ENCODE measurements at places on chromosomes 1 and 21.

DNA sequence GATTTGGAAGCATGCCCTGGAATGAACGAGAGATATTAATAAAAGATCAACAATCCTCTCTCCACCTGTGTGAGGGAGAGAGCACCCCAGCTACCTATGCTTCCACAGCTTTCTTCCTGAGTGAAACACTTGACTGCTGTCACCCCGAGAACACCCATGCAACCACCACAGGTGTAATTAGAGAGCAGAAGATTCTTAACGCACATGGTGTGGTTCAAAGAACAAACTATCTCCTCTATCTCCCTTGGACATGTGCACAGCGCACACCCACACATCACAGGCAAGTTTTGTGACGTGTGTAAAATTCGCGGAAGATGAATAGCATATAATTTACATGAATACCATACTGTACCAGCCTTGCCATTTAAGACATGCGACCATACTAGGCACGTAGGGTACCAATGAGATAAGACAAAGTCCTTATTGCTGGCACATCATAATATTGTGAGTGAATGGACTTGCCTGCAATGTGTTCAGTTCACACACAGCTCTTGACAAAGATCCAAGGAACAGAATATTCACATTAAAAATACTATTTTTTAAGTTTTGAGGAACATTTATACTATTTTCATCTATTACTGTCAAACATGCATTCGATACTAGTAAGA lies 11.6 kb downstream of the ERRFI1 start:
- no peak for DNase-seq

- no peak for DNase-seq
Observed at GRCh38 chr21:32312976-32313375, 14.3 kb downstream of the MRAP start.

DNA sequence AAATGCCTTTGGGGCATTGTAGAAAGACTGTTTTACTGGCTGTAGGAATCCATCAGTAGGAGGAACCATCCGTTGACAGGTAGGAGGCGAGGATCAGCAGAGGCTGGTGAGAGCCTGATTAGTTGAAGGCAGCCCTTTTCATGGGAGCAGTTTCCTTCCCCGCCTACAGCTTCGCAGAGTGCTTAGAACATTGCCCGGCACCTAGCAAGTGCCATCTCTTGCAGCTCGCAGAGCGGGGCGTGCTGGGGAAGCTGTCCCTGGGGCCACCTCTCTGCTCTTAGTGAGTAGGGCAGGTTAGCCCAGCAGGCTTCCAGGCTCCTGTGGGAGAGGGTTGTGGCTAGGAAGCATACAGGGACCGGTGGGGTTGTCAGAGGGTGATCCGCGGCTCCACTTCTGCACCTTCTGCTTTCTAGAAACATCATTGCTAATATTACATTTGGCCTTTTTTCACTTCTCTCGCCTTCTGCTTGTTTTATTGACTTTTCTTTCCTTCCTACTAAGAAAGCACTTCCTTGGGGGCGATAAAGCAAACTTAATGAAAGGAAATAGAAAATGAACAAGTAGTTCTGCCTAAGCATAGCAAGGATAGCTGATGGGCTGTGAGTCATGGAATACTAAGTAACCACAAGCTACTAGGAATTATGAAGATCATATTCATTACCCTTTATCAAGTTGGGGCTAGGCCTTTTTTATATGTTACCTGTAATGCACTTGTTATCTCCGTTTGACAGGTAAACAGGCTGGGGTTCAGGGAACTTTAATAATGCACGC lies 176.7 kb downstream of the GALNT2 start:
- DNase-seq: no peak

DNA sequence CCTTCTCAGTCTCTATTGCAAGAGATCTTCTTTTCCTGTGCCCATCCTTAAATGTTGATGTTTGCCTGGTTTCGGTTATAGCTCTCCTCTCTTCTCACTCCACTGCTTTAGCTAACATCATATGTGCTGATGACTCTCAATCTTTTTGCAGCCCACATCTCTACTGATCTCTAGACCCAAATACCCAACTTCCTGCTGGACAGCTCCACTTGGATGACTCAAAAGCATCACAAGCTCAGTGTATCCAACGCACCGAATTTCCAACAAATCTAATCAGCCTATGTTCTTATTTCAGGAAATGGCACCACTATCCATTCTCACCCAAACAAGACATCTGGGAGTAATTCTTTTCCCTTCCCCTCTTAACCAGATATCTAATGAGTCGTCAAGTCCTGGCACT lies 79.1 kb upstream of the ARTN start:
- DNase-seq: no peak

- DNase-seq: no peak
Observed at GRCh38 chr1:62232871-62233278, 38.2 kb downstream of the L1TD1 start.

GRCh38 chr21:27035791-27036190 lies 68.9 kb upstream of the ADAMTS5 start:
- DNase-seq: no peak

GRCh38 chr1:24635195-24635843 lies 7.8 kb upstream of the SRRM1 start:
- DNase-seq: no peak

DNA sequence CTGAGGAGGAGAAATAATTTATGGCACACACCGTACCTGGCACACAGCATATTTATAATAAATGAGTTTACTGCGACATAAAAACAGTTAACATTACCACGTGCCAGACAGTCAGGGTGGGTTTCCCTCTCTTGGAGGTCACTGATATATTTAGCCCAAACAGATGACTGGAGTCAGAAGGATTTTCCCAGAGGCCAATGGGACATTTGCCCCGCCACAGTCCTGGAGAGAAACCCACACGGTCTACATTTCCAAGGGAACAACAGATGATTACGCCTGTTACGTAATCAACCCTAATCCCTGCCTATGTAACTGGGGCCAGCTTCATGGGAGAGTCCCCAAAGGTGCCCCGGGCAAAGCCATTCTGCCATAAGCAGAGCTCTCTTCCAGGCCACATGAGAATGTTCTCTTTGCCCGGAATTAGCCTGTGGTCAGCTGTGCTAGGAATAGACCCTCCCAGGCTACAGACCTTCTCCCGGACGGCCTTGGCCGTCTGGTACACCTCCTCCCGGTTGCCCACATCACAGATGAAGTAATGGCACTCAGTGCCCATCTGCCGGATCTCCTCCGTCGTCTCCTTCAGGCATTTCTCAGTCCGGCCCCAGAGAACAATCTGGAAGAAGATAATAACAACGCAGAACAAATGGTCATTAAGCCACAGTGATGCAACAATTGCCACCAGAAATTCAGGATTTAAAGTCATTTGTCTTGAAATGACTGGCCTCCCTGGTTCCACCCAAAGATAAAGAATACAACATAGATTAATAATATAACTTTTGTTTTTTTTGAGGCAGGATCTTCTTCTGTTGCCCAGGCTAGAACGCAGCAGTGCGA lies 37.7 kb downstream of the DHRS3 start:
- no peak for DNase-seq

- DNase-seq: no peak
Observed at GRCh38 chr1:156750191-156750672, 1.2 kb downstream of the HDGF start.

DNA sequence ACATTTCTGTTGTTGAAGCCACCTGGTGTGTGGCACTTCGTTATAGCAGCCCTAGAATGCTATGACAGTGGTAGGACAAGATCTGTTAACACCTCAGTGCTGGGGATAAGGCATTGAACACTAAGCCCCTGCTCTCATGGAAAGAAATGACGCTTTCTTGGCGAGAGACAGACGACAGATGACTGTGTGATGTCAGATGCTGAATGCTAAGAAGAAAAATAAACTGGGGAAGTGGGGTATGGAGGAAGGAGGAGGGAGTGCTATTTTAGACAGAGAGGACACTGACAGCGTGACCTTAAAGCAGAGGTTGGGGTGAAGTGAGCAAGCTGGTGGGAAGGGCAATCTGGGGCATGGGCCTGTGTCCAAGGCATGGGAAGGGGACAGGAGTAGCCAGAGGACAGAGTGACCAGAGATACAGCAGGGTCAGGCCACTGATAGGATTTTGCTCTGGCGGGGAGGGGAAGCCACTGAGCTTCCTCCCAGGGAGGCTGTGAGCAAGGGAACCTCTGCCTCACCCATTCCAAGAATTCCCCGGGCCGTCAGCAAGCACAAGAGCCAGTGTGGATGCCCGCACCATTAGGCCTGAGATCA lies 15.2 kb downstream of the DOP1B start:
- no peak for DNase-seq

DNA sequence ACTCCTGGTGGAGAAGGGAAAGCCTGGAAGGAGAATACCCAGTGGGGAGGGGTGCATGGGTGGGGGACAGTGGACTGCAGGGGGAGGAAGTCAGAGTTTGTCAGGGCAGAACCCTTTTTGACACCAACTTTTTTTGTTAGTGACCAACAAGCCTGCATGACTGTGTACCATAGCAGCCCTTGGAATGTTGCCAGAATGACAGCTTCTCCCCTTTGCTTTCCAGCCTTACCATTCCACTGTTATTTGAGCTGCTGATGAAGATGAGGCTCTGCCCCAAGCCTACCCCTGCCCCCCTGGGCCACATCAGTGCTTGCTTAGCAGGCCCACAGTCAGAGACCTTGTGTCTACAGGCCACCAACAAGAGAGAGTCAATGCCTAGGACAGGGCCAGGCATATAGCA lies 341.2 kb downstream of the HHAT start:
- DNase-seq: no peak

- DNase-seq: no peak
Observed at GRCh38 chr1:224731633-224732032, 115.5 kb downstream of the CNIH3 start.

DNA sequence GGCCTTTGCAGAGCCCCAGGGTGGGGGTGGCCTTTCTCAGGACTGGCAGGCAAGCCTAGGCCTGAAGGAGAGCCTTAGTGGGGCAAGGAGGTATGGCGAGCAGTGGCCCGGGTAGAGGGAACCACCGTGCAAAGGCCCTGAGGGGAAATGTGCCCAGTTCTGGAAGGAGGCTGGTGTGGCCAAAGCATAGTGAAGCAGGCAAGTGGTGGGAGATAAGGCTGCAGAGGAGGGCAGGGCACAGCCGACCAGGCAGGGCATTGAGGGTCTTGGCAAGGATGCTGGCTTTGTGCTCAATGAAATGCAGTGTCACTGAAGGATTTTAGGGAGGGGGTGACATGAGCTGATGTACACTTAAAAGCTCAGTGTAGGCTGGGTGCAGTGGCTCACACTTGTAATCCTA lies 22.8 kb downstream of the MROH7 start:
- DNase-seq: no peak

DNA sequence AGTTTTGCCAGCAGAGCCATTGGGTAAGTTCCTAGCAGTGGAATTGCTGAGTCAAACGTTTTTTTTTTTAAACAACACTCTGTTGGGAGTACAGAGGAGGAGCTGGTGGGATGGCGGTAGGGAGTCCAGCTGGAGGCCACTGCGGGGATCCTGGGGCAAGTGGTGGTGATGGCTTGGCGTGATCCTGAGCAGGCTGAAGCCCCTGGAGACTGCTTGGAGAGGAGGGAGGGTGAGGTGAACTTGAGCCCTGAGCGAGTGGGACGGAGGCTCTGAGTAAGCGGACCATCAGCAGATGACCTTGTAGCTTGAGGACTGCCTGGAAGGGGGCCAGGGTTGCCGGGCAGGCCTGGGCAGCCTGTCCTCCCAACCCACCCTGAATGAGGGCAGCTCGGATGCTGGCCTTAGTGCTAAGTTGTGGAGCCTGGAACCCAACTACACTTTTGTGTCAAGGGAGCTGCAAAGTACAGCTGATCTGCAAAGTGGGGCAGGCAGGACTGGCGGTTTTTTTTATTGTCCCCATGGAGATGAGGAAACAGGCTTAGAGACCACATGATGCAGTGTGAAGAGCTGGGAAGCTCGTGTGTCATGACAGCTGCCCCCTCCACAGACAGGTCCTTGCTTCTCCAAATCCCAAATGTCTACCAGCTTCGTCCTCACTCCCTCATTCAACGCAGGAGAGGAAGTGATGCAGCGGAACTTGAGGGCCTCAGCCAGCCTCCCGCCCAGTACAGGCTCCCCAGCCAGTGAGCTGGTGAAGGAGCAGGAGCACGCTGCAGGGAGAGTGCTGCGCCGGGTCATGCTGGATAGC lies 20.2 kb downstream of the MRPL37 start:
- DNase-seq: no peak

DNA sequence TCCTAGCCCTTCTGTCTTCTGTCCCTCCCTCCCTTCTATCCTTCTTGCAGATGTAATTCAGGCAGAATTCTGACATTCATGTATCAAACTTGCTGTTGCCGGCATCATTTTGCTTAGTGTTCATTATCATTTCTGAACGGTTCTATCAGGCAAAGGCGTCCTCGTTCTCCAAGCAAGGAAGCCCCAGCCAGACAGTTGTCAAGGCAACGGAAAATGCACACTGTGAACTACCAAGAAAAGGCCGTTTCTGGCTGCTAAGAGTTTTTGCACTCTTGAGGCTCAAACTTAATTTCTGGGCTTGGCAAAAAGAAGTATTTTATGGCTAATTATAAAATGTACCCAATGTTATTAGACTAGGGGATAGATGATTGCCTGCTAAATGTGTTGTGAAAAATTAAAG lies 164.7 kb upstream of the KCNJ15 start:
- no peak for DNase-seq

- DNase-seq: no peak
Observed at GRCh38 chr1:238562341-238562740, 671.6 kb upstream of the ZP4 start.

DNA sequence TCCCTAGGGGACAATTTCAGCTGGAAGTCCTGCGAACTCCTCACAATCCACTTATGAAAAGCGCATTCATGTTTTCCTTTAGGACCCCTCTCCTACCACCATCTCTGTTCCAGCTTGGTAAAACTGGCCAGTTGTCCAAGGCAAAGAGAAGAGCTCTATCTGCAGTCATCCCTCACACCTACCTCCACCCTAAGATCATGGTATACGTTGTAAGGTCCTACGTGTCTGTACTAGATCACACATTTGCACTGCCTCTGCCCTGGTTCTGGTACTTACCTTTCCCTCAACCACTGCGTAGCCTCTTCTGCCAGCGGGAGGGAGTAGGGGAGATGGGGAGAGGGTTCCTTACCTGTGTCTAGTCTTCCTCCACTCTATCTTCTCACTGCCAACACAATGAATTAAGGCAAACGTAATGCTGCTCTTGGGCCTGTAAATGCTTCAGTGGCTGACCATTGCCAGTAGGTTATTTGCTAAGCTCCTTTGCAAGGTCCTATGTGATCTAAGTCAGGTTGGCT lies 739 bp upstream of the NUP133 start:
- no peak for DNase-seq

- no peak for DNase-seq
Observed at GRCh38 chr1:8870616-8871538, 7.6 kb downstream of the ENO1 start.

- no peak for DNase-seq
Observed at GRCh38 chr1:239307886-239308285, 78.5 kb upstream of the CHRM3 start.

DNA sequence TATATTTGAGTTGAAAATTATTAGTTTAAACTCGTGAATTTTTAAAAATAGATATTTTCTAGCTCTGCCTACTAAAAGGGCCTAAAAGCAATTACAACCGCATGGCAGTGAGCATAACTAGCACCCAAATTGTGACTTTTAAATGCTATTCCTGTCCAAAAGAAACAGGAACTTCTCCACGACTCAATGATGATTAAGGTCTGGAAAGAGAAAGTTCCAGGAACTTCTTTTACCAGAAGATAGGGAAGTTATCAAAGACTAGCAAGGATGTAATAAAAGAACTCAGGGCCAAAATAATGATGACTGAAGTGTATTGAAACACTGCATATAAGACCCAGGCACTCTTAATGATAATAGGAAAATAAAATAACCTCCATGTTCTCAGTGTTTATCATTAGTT lies 313.0 kb downstream of the PLPP3 start:
- no peak for DNase-seq

GRCh38 chr1:15038232-15039016 lies 115.1 kb upstream of the TMEM51 start:
- DNase-seq: no peak
